H9 (cell line): ENCODE measurements at places on chromosomes 2 and 18.

- DNase-seq: no peak
These were observed 170.0 kb downstream of the ZNF521 start for GRCh38 chr18:25181993-25182392.

DNA sequence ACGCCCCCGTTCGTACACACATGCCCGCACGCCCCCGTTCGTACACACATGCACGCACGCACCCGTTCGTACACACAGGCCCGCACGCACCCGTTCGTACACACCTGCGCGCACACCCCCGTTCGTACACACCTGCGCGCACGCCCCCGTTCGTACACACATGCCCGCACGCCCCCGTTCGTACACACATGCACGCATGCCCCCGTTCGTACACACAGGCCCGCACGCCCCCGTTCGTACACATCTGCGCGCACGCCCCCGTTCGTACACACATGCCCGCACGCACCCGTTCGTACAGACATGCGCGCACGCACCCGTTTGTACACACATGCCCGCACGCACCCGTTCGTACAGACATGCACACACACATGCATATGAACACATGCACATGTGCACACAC lies 45.7 kb downstream of the SPP2 start:
- DNase-seq: no peak

DNA sequence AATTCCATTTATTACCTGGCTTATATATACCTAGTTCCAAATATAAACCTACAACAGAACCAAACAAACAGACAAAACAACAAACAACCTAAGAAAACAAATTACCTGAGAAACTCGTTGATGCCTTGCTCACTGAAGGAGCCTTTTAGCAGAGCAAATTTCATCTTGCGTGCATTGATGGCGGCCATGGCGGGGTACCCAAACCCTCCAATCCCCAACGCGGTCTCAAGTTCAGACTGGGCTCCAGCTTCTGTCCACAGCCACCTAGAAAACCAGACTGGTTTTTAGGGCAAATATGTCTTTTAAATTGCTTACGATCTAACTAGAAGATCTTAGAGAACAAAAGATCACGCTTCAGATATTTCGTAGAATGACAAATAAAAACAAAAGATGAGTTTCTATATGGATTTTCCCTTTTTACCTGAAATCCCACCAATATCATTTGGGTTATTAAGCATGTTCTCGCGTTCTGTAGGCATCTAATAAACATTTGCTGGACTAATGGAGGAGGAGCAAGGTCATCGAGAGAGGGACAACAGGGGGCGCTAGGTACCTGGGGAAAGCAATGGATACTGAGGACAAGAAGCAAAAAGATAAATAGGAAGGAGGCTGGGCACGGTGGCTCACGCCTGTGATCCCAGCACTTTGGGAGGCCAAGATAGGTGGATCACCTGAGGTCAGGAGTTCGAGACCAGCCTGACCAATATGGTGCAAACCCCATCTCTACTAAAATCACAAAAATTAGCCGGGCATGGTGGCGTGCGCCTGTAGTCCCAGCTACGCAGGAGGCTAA lies 25.2 kb downstream of the PDIA6 start:
- DNase-seq: peak; percentile 64

- peak; percentile 39 for DNase-seq
These were observed 1691.8 kb upstream of the SLC39A10 start for GRCh38 chr2:193965263-193965662.

- no peak for DNase-seq
These were observed 263.7 kb upstream of the REV1 start for GRCh38 chr2:99753505-99753904.

- DNase-seq: no peak
These were observed 18.4 kb upstream of the CAB39 start for GRCh38 chr2:230694241-230694640.

- no peak for DNase-seq
These were observed 134.9 kb upstream of the ZFP36L2 start for GRCh38 chr2:43361286-43361685.

- DNase-seq: no peak
These were observed 90.3 kb downstream of the STK39 start for GRCh38 chr2:168157070-168157469.

DNA sequence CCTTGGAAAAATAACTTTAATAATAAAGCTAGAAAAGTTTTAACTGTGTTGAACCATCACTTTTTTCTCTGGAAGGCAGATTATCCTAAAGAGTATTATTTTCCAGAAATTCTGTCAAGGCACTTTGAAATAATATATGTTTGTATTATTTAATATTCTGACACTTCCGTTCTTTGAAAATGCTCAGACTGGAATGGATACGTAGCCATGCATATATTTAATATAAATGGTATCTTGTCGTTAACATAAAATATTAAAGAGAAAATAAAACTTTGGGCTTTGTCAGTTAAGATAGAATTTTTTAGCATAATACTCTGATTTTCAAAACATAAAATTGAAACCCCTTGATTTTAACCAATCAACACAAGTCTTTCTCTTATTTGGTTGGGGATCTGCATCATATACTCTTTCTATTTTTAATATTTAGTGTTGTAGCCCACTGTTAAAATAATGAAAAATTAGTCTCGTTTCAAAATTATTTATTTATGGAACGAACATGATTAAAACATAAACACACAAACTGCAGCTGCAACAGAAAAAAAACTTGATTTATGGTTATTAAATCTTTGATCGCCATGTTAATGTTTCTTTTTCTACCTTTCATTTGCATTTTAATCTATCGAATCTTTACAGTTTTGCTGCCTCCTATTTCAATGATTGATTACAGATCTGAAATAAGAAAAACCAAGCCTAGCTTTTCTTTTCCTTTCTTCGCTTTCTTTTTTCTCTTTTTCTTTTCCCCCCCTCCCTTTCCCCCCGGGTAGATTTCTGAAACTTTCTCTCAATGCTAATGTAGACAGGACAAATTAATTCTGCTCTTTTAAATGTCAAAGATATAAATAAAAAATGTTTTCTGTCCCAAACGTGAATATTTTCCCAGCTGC lies 145.5 kb downstream of the MEIS1 start:
- DNase-seq: no peak

GRCh38 chr2:187079901-187080300 lies 230.9 kb upstream of the ZSWIM2 start:
- DNase-seq: no peak

DNA sequence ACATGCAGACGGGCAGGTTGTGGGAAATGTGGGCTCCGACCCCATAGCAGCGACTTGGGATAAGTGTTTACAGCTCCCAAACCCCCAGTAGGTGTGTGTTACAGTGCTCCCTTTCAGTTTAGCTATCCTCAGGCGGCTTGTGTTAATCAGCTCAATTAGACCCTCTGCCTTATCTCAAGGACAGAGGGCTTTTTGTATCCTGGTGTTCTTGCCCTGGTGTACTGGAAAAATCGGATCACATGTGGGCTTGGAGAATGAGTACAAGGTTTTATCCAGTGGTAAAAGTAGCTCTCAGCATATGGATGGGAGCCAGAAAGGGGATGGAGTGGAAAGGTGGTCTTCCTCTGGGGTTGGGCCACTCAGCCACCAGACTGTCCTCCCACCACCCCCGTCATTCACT lies 264.7 kb upstream of the SYT4 start:
- no peak for DNase-seq

DNA sequence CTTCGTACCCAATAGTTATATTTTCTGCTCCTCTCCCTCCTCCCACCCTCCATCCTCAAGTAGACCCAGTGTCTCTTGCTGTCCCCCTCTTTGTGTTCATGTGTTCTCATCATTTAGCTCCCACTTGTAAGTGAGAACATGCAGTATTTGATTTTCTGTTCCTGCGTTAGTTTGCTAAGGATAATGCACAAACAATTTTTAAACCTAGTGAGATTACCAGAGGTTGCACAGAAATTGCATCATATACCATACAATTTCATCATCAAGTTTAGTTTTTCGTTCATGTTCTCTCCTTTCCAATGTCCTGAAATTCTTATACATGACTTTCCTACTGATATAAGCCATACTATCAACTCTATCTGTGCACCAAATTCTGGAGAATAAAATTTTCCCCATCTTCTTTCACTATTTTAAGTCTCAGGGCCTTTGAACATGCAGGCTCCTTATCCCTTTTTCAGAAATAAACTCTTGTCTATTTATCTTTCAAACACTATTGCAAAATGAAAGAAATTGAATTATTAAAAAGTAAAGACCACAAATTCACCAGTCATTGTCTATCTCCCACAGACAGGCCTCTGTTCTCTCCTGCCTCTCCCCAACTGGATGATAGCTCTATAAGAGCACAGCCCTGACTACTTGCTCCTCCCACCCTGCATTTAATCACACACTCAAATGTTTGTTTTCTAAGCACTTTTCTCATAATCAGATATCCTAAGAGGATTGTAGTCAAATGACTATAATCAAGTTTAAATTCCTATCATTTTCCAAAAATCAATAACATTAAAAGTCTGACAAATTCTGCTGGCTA lies 27.2 kb upstream of the B4GALT6 start:
- DNase-seq: no peak

GRCh38 chr2:25410370-25410769 lies 68.6 kb upstream of the DNMT3A start:
- DNase-seq: no peak

DNA sequence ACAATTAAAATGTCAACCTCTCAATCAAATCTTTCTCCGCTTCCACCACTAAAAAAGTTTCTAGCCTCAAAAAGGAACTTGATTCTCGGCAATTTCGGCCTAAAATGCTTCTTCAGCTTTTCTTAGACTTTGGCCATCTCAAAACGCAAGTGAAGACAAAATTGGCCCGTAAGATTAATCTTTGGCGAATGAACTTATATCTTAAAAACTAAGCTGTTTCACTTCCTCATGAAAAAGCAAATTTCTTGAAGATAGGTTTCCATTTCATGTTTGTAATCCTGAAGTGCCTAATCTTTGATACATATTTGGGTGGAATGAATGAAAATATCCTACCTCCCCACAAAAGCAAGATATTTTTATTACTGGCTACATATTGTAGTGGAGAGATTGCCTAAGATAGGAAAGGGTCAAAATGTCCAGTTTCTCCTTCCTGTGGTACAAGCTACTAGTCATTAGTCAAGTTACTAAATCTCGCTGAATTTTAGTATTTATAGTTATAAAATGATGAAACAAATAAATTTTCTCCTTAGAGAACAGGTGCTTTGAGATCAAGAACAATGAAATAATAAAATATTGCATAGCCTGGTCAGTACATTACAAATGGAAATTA lies 85.4 kb upstream of the ZEB2 start:
- DNase-seq: no peak

GRCh38 chr2:47269316-47270232 lies 114.5 kb upstream of the STPG4 start:
- no peak for DNase-seq

- DNase-seq: no peak
These were observed 621.2 kb downstream of the MBD2 start for GRCh38 chr18:53603276-53603675.

GRCh38 chr18:65458871-65459270 lies 291.9 kb upstream of the CDH7 start:
- DNase-seq: no peak

GRCh38 chr18:76252880-76253279 lies 242.2 kb downstream of the ZNF516 start:
- DNase-seq: no peak

DNA sequence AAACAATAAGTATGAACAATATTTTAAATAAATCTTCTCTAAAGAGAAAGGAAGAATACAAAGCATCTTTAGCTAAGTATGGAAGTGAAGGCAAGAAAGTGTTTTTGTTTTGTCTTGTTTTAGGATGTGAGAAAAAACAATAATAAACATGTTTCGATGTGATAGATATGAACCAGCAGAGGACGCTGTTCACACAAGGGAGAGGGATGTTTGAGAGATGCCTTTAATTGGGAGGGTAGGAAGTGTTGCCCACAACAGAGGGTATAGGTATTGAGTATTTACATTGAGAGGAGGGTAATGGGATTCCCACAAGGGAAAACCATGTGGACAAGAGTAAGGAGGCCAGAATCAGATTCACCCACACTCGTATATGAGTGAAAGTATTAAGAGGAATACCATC lies 55.1 kb downstream of the CDH19 start:
- DNase-seq: no peak

GRCh38 chr18:24397131-24397693 lies 412 bp downstream of the OSBPL1A start:
- no peak for DNase-seq

- DNase-seq: no peak
These were observed 14.5 kb downstream of the CNNM4 start for GRCh38 chr2:96775160-96775559.

DNA sequence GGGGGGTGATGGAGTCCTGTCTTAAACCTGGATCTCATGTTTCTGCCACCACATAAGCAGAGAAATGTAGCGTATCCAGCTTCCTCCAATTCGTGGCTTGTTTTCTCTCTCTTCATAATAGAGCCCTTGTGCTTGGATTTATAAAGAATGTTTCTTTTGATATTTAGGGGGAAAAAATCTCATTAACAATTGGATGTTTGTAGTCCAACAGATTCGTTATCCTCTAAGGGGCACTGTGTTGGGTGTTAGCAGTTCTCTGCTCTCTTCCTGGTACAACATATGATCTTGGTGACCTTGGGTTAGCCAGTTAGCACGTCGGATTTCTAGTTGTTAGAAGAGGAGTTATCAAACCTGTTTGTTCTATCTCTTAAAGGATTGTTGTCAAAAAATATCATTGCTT lies 127.8 kb downstream of the FMNL2 start:
- DNase-seq: no peak

DNA sequence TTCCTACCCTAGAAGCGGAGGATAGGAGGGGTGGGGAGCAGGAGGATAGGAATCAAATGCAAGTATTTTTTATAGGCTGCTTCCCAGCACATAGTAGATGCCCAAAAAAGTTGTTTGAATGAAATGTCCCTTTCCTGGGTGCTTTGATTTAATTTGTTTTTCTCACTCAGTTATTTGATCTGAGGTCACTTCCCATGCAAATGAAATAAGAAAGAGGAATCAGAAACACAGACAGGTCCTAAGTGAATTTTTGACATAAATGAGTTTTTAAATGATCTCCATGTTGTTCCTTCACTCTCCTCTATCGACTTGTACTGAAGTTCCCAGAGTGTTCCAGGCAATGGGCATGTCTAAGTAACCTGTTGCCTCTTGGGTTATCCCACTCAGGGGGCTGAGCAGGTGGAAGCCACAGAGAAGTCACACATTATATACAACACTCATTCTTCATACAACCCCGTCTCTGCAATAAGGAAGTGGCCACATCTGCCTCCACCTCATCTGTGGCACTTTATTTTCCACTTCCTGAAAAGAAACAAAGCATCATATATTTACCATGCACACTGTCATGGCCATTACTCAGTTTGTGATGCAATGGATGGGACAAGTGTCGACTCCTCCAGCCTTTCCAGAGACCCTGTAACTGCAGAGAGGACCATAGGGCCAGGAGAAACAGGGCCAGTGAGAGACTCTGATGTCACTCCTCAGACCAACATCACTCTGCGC lies 81.9 kb upstream of the ZNF397 start:
- no peak for DNase-seq
